EH (cell line): ENCODE measurements at places on chromosomes 3 and 15.
A peak's percentile ranks its signal among the peaks of the same experiment; 100 is the strongest.

DNA sequence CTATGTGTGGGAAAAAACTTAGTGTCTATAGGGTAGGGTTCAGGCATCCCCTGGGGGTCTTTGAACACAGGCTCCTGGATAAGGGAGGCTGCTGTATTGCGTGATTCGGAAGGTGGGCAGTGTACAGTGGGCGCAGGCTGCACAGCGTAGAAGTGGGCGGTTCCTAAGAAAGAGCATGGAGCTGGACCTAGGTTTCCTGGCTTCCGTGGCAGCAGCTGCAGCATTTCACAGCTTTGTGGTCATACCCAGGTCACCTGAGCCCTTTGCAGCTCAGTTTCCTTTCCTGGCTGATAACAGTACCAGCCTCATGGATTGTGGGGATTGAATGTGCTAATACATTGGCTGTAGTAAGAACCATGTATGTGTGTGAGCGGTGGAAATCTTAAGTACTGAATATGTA, 22.2 kb downstream of the CFAP100 start:
- DNase-seq, result no peak

GRCh38 chr15:97196048-97197014, 764.2 kb upstream of the ARRDC4 start:
- DNase-seq, result no peak

DNA sequence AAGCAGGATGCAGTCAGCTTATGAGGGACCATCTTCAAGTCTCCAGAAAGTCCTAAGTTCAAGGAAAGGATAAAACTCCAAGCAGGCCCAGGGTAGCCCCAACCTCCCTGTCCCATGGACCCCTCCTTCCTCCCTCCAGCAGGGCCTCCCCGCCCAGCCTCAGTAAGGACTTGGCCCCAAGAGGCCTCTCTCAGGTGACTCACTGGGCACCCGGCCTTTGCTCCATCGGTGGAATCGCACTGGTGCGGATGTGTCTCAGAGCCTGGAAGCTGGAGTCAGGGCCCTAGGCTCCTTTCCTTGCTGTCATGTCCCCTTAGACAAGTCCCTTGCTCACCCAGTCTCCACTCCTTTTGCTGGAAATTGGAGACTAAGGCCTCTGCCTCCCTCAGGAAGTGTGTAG, 114.4 kb upstream of the RNF7 start:
- no peak for DNase-seq

GRCh38 chr3:190124067-190124466, 3.4 kb upstream of the P3H2 start:
- DNase-seq, result no peak

DNA sequence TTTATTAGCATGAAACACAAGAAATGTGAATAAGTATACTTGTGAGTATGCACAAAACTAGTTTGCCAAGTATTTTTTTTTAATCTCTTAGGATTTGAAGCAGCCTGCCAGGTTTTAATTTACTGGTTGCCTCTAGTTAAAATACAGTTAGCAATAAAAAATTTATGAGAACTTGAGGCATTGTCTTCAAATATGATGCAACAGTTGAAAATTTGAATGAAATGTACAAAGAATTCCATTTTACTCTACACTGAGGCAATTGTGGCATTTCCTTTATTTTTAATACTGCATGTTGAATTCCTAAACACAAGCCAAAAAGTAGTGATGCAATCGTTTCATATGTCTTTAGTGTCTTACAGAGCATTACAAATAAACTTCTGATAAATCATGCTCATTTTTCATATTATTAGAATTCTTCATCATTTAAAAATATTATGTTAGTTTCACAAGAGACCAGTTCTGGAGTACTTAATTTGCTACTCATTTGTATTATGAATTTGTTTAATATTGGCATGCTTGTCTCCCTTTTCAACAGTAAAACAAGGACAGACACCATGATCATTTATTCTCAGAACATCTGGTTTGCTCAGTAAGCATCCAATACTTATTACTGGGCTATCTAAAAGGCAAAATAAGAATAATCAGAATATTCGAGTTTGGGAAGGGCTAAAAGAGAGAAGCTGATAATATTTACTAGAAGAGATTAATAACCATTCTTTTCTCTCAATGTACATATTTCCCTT, 124.8 kb upstream of the PTX3 start:
- peak; percentile 95 for DNase-seq

GRCh38 chr3:30685267-30685667, 78.9 kb downstream of the TGFBR2 start:
- DNase-seq, result no peak

- no peak for DNase-seq
Measured at GRCh38 chr15:101025501-101025885, 106.3 kb downstream of the LRRK1 start.

- DNase-seq, result no peak
Measured at GRCh38 chr3:42019144-42019952, 57.4 kb upstream of the ULK4 start.

DNA sequence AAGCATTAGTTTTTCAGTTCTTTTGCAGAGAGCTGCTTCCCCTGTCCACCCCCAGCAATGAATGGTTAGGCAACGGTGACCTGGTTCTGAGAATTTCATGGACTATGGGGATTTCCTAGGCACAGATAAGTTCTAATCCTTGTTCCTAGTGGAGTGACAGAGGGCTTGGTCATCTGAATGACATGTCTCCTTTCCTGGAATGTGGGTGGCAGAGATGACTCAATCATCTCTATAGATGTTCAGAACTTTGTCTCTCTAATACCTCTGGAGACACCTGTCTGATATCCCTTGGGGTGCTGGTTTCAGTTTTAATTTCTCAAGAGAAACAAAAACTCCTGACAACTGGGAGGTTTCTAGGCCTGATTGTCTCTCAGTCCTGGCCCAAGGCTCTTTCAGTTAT, 10.4 kb downstream of the PLA2G4E start:
- peak; percentile 10 for DNase-seq
